ENCODE measurements at places on chromosomes 5 and 9.

- peak; percentile 19 for DNase-seq
These were observed 50.8 kb downstream of the DMRT2 start for GRCh38 chr9:1100945-1101344.

- DNase-seq, result no peak
These were observed 1366.8 kb downstream of the EFNA5 start for GRCh38 chr5:106303911-106304310.

GRCh38 chr9:18427691-18428090 lies 46.3 kb upstream of the ADAMTSL1 start:
- DNase-seq, result no peak

DNA sequence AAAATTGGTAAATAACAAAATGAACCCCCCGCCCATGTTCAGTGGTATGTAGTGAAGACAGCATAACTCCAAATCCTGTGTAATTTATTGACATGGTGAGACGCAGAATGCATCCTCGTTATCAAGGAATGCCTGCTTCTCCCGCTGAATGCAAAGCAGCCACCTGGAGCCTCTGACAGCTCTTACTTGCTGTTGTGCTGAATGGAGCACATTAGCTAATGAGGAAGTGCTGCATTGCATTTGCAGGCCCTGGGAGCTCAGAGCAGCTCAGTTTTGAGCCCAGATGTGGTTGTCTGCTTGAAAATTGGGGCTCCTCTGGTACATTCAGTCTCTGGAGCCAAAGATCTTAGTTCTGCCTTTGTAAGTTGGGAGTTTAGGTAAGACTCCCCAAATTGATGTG lies 28.9 kb downstream of the PLAC8L1 start:
- DNase-seq, result peak; percentile 12

DNA sequence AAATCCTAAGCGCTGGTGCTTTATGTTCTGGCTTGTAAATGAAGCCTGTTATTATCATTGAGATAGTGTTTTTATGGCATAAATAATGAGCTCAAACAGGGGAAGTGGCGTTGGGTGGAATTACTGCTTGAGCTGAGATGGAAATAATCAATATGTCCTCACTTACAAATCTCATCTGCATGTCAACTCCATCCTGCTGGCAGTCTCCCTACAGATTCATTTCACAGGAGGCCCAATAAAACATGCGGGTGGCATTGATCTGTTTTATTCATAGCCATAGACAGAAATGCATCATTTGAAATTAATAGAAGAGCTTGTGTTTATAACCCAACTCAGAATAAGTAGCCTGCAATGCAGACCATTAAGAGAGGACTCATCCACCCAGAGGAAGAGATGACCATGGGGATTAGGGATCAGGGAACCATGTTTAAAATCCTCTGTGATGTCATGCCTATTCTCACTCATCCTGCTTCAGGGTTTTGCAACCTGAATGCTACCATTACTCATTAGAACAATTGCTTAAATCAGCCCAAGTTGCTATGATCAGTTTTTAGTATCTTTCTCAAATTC lies 680.4 kb downstream of the TLR4 start:
- no peak for DNase-seq

GRCh38 chr9:97954550-97954989 lies 16.6 kb upstream of the HEMGN start:
- peak; percentile 67 for DNase-seq

DNA sequence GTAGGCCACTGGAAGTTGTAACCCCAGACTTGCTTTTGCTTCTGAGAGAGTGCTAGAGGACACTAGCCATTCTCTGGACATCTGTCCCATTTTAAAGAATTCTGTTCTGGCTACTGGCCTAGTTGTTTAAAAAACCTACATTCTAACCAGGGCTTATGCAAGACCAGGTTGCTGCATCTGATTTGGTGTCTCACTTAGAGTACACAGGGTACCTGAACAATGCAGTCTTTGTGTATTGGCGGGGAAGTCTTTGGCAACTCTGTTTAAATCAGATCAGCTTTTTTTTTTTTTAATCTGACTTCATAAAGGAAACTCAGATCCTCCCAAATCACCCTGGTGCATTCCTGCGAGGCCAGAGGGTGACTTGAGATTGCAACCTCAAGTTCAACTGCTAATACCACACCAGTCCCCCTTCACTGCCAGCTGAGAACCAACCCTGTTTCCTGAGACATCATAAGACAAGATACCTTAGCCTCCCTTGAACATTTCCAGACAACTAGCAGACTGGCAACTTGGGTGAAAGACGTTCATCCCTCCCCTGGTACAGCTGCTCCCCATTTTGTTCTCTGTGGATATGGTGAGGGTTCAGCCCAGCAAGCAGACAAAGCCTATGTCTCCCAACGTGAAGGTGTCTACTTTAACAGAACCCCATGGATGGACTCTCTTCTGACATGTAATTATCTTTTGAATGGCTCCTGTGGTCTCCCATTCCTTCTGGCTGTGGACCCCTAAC lies 27.0 kb downstream of the SKP1 start:
- no peak for DNase-seq

DNA sequence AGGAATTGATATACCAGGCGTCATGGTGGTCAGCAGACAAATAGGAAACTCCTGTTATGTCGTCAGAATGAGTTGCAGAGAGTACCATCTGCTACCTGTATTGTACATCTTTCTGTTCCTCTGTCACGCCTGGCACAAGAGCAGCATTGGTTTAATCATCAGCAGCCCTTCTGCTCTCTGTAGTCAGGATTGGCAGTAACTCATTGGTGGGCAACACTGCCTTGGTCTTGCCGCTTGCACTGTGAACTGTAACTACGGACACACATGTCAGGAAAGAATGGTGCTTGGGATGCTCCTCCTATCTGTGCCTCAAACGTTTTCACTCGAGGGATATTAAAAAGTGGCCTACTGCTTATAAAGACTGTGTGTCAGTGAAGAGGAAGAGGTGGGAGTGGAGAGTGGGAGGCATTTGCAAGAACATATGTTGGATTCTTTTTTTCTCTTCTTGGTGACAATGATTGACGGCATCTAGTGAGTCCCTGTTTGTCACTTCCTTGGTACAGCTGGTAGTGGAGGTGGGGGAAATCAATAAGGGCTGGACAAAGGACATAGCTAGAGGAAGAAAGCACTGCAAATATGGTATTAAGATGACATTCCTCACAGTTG lies 76.6 kb downstream of the F2RL2 start:
- no peak for DNase-seq

- no peak for DNase-seq
These were observed 312.5 kb upstream of the PTGER4 start for GRCh38 chr5:40367255-40367654.

DNA sequence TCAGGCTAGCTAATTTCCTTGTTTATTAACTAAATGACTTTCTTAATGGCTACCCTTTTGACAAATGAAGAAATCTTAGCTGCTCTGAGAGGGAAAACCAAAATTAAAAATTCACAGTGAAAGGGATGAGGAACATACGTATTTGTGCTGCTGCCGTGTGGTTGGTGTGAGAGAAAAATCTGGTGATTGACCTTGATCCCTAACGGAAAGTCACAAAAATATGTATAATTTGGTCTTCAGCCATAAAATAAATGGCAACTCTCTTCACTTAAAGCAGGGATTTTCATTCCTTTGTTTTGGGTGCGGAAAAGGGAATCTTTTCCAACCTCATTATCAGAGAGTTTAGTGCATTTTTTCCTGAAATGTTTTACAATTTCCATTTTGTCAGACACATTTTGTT lies 40.4 kb downstream of the PAM start:
- DNase-seq, result no peak

GRCh38 chr9:96868709-96869108 lies 14.4 kb upstream of the ZNF782 start:
- peak; percentile 92 for DNase-seq

DNA sequence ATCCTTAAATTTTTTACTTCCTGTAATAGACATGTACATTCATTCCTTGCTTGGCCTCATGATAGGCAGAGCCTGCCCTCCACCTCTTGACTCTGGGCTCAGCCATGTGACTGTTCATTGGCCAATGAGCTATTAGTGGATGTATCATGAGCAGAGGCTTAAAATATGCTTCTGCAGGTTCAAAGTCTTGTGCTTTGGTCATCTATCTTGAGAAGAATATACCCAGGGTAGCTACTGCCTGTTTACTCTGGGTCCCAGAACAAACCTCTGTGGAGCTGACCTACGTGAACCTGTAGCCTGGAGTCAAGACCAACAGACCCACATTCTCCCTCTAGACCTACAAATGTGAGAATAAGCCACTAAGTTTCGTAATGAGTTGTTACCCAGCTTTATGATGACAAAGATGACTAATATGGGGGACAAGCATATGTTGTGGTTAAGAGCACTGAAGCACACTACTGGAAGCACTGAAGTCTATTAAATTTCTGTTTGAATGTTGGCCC lies 244.4 kb downstream of the MAST4 start:
- no peak for DNase-seq

DNA sequence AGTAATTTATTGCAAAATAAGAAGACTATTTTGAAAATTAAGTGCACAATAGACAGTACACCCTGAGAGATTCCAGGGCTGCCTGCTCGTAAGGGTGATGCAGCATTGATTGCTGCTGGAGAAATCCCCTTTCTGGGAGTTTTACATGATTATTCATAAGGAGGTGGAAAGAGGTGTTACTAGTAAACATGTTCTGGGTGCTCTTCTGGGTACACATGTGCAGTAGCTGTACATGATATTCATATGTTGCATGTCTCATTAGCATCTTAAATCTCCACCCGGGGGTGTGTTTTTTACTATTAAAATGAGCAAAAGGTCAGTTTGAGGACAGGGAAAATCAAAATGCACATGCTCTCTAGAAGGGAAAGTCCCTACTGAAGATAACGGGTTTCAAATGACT lies 264.8 kb downstream of the CDK5RAP2 start:
- no peak for DNase-seq

DNA sequence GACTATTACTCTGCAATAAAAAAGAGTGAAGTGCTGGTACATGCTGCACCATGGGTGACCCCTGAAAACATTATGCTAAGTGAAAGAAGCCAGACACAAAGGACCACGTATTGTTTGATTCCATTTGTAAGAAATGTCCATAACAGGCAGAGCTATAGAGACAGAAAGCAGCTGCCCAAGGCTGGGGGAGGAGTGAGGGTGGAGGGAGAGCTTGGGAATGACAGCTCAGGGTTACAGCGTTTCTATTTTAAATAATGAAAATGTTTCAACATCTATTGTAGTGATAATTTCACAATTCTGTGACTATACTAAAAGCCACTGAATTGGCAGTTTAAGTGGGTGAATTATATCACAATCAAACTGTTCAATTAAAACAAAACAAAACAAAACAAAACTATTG lies 81.7 kb downstream of the MYO10 start:
- DNase-seq, result no peak

DNA sequence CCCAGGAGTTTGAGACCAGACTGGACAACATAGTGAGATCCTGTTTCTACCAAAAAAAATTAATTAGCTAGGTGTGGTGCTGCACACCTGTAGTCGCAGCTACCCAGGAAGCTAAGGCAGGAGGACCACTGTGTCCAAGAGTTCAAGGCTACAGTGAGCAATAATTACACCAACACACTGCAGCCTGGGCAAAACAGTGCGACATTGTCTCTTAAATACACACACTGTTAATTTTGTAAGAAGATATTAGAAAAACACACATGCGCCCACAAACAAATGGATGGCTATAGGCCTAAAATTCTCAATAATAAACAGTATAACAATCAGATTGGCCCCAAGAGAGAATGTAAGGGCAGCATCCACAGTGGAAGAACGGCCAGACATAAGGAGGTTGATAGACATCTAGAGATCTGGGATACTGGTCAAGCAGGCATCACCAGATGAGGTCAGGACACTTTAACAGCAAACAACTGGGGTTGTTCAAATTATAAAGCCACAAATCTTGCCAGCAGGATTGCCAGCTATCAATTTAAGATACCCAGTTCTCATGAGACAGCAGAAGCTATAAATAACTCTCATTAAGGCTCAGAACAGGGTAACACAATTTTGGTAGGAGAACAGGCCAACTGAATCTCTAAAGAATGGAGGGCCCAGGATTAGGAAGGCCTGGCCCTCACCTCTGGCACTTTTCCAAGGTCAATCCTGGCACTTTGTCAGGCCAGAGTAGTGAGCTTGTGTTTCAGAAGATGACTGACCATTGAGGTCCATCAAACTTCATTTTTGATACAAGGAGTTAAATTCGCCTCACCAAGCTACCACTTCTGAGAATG lies 29.5 kb downstream of the GOLPH3 start:
- DNase-seq, result no peak

DNA sequence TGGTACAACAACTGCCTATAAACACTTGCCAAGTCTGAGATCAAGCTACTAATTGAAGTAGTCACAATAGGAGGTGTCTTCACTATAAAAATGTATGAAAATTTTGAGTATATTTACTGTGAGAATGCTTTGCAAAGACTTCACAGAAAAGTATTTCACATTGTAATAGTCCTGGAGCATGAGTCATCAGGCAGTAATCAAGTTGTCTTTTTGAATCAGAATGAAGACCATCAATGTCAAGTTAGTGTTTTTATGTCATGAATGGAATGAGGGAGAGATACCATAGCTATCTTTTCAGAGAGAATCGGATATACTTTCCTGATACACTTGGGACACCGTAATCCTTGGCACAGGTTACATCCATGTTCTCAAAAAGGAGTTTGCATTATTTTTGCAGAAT lies 466.9 kb upstream of the ARRDC3 start:
- DNase-seq, result no peak

- no peak for DNase-seq
These were observed 22.0 kb downstream of the SLC36A1 start for GRCh38 chr5:151469386-151469785.

GRCh38 chr9:88197016-88197415 lies 58.7 kb upstream of the SPATA31C2 start:
- DNase-seq, result peak; percentile 10

DNA sequence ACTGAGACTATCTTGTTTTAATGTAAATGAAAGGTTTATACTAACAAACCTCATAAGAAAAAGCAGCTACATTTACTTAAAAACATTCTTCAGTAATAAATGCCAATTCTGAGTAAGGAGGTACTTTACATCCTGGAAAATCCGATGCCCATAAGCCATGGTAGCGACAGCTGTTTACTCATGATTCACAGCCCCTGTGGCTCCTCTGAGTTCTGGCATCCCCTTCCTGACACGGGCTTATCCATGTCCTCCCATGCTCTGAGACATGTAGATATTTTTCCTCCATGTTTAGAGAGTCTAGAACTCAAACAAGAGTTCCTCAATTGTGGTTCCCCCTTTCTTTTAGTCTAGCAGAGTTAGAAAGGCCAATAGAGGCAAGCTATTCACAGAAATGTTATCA lies 63.1 kb upstream of the DEPDC1B start:
- DNase-seq, result no peak

DNA sequence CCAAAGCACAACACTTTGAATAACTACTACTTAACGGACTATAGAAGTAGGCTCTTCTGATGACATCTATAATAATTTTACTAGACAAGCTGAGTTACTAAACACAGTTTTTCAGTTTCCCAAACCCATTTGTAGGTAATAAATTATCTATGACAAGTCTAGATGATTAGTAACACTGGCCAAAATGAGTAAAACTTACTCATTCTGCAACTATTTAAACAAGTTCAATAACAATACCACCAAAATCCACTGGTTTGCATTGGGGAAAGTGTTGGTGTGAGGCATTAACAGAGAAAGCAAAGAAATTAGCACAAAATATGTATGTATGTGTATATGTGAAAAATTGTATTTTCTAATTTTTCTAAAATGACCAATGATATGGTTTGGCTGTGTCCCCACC lies 119.3 kb downstream of the NR2F1-AS1 start:
- no peak for DNase-seq

GRCh38 chr9:5552301-5552700 lies 42.0 kb downstream of the PDCD1LG2 start:
- DNase-seq, result no peak

GRCh38 chr9:130938652-130939404 lies at the start of gene FIBCD1:
Gene FIBCD1, minus strand, starts transcription at chr9:130939247. Its CDS starts 640 bp downstream, at chr9:130938607.
- peak; percentile 45 for DNase-seq

All from small intestine (tissue), 16 donors.